ENCODE measurements at places on chromosomes 5 and 9.
A peak's percentile ranks its signal among the peaks of the same experiment; 100 is the strongest.

DNA sequence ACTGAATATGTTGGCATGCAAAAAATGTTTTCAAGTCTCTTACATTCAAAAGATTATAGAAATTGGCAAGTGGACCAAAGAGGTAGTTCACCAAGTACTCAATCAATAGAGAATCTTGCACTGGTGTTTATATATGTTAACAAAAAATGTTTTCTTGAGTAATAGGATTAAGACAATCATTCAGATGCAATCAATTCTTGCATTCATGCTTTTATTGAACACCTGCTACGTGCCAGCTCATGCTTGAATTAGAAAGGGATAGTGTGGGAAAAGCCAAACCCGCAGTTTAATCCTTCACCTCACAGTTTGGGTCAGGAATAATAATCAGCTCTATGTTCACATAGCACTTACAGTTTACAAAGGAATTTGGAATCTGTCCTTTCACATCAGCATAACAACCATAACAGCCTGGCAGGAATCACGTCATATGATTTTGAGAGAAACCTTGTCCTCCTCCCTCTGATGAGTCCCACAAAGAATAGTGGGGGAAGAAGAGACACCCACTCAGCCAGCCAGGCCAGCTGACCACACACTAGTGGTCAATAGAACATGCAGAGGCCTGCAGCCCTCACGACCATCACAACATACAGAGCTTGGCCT, 36.8 kb upstream of the FRRS1L start:
- DNase-seq = no peak

GRCh38 chr5:150107909-150108447, 21.6 kb upstream of the CSF1R start:
- peak; percentile 53 for DNase-seq

DNA sequence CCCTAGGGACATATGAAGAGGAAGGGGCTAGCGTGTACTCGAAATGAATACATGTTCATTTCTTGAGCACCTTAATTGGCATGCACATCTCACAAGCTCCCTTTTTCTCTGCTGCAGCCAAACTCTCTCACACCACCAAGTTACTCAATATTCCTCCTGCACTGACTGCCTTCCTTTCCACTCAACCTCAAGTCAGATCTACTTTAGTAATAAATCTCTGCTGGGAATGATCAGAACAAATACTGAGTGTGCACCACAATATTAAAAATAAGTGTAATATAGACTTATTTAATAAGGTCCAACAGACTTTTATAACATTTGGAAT, 995.8 kb upstream of the WWC1 start:
- no peak for DNase-seq

- DNase-seq = no peak
Observed at GRCh38 chr9:23672151-23672550, 153.9 kb downstream of the ELAVL2 start.

DNA sequence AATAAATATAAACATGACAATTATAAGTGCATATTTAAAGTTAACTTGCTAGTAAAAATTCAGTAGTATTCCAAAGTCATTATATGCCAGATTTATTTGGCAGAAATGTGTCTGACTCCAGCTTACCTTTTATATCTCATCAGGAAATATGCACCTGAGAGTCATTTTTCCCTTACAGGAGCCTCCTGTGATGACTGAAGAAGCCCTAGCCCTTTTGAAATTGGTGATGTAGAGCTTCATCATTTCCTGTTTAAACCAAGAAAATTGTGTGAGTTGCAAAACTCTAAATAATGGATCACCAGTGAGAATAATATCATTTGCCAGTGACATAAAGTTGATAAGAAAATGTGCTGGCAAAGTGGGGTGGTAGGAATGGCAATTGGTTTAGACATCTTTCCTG, 42.1 kb upstream of the CTNND2 start:
- no peak for DNase-seq

DNA sequence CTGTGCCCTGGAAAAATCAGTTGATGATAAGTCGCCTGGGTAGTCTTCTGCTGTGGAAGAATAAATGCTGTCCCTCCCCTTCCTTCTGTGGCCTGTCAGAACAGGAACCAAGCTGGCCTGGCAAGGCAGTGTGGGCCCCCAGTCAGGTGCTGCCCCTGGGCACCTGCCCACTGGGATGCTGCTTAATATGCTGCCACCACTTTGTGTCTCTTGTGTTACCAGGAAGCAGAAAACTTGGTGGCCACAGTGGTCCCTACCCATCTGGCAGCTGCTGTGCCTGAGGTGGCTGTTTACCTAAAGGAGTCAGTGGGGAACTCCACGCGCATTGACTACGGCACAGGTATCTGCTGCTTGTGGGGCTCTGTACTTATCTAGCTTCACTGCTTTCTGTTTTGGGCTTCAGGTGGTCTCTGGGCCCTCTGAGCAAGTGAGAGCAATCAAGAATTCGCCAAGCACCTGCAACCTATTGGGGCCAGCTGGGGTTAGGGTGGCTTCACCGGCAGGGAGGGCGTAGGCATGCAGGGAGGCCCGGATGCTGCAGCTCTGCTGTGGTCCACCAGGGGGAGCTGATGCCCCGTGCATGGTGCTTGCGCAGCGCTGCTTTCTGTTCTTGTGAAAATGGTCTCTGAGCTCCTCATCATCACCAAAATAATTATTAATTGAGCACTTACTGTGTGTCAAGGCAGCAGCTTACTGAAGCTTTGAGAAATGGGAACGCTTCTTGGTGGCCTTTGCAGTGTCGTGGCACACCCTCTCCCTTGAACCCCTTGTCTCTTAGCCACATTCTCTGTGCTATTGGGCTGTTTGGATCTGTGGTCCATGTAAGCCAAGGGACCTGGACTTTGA, 20.3 kb downstream of the PTPA start:
- peak; percentile 68 for DNase-seq

GRCh38 chr5:175257847-175258194, 186.2 kb downstream of the DRD1 start:
- DNase-seq = no peak

DNA sequence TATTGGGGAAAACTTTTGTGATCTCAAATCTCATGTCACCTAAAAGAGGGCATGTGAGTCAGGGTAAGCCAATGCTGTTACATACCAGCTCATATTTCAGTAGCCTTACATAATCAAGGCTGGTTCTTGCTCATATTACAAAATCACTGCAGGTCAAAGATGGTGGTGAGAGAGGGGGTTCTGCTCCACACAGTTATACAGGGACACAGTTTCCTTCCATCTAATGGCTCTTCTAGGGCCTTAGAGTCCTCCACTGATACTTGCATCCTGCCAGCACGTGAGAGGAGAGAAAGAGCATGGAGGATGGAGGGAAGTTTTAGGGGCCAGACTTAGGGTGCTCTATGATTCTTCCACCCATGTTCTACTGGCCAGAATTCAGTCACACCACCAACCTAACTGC, 130.0 kb downstream of the LIFR start:
- DNase-seq = peak; percentile 28

GRCh38 chr9:116287721-116288120, 134.1 kb downstream of the PAPPA start:
- no peak for DNase-seq

DNA sequence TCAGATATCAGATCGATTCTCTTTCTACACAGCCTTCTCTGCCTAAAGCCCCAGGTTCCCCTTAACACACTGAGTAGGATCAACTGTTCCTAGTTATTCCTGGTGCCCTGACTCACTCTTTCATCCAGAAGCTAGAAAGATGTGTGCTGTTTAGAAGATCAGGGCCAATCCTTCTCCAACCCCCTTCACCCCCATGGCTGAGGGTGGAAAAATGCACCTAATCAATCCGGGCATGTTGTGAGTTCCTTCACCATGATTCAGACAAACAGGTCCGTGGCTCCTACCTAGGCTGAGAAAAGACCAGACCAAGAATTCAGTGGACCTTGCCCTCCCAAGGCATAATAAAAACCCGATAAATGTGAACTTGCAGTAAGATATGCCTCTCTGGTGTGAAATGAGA, 85.4 kb upstream of the EQTN start:
- DNase-seq = no peak

GRCh38 chr9:107970726-107971125, 481.2 kb upstream of the KLF4 start:
- DNase-seq = no peak

DNA sequence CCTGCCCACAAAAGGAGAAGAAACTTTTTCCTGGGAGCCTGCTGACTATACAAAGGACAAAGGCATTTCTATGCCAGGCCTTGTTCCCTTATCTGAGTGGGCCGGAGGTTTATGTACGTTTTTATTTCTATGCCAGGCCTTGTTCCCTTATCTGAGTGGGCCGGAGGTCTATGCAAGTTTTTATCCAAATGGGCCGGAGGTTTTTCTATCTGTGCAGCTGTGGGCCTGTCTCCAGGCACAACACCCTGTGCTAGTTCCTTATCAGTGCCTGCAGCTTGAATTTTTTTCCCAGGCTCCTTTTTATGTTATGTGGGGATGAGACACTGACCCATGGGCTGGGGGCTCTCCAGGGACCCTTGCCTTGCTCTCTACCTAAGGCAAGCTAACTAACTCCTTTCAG, 5.5 kb downstream of the SLC25A2 start:
- no peak for DNase-seq

GRCh38 chr9:130045725-130046450, 2.9 kb upstream of the FNBP1 start:
- DNase-seq = no peak

GRCh38 chr5:79975422-79975821, 15.6 kb downstream of the MTX3 start:
- DNase-seq = no peak

- no peak for DNase-seq
Observed at GRCh38 chr5:1494780-1495524, 28.8 kb downstream of the LPCAT1 start.

DNA sequence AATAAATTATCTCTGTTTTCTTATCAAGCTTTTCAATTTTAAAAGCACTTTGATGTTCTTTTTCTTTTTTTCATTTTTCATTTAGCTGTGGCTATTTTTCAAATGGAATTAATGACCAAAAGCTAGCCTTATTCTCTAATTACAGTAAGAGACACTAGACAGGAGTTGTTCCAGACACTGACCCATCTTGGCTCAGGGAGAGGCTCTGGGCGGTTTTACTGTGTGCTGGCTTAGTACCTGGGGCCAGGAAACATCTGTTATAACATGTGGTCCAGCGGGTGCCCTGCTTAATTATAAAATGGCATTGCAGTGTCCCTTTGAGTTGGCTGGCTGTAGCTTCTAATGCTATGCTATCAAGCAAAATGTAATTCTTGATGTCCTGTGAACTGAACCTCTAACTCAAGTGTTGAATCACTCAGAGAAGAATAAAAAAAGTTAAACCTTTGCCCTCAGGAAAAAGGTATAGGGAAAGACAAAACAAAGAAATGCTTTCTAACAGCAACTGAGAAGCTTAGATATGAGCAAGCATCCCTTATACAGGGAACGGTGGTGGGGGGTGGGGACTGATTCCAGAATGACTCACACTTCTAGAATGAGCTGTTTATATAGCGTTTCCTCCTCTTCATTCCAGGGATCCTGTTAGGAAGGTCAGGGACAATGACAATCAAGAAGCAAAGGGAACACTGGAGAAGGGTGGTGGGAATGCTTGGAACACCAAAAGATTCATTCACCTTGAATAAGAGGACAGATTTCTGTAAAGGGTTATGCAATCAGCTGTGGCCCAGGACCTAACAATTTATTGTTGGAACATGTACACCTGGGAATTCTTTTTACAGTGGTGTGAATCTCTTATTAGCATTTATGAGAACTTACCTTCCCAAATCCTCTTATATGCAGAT, 58.7 kb upstream of the NFIB start:
- DNase-seq = peak; percentile 81

- no peak for DNase-seq
Observed at GRCh38 chr5:54829102-54829501, 156.3 kb downstream of the ESM1 start.

GRCh38 chr5:73405691-73406090, 42.9 kb downstream of the FOXD1 start:
- DNase-seq = peak; percentile 46

DNA sequence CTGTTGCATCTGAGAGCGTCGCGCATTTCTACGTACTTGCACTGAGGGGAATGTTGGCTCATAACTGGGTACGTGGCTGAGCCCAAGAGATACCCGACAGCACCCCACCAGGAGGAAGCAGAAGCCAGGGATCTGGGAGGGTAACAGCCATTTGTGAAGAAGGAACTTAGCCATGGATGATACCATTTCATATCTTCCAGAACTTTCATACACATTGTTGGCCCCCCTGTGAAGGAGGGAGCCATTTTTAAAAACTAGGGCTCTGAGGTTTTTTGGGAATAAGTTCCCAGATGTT, 101.4 kb upstream of the SLC44A1 start:
- no peak for DNase-seq

GRCh38 chr5:147809830-147810666, 21.4 kb downstream of the SPINK1 start:
- no peak for DNase-seq

DNA sequence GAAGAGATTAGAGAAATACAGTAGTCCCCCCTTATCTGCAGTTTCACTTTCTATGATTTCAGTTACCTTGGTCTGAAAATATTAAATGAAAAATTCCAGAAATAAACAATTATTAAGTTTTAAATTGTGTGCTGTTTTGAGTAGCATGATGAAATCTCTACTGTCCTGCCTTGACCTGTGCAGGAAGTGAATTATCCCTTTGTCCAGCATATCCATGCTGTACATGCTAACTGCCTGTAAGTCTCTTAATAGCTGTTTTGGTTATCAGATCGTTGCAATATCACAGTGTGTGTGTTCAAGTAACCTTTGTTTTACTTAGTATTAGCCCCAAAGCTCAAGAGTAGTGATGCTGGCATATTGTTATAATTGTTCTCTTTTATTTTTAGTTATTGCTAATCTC, 11.2 kb upstream of the JAK2 start:
- DNase-seq = peak; percentile 18

- no peak for DNase-seq
Observed at GRCh38 chr9:33437205-33437604, 10.2 kb downstream of the AQP3 start.

DNA sequence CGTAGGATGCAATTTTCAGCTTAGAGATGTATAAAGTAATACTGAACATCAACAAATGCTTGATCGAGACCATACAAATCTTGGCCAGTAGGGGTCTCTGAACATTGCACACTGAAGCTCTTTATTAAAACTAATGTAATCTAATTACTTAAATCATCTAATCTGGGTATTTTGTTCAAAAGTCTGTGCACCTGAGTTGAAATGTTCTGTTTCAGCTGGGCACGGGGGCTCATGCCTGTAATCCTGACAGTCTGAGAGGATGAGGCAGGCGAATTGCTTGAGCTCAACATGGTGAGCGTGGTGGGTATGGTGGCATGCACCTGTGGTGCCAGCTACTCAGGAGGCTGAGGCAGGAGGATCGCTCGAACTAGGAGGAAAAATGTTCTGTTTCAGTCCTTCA, 41.0 kb downstream of the ESM1 start:
- DNase-seq = peak; percentile 45

DNA sequence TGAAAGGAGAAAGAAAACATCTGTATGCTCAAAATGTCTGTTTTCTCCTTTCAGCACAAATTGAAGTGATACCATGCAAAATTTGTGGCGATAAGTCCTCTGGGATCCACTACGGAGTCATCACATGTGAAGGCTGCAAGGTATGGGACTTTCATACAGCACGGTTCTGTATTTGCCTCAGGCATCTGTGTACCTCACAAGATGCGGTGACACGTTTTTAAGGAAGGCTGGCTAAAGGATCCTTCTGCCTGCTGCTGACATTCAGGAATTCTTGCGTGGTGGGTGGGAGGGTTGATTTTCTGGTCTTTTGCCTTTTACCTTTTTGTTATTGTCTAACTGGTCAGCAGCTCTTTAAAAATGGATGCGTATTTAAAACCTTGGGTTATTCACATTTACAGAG, 133.1 kb downstream of the RORB start:
- no peak for DNase-seq

GRCh38 chr5:115733607-115734006, 82.9 kb downstream of the CDO1 start:
- no peak for DNase-seq

- peak; percentile 62 for DNase-seq
Observed at GRCh38 chr9:111005746-111006470, 32.4 kb downstream of the LPAR1 start.

All from mesenchymal stem cell (in vitro differentiated cells and primary cell).